Right forelimb (tissue), 1 donor: ENCODE measurements at places on chromosomes 7 and 10.

DNA sequence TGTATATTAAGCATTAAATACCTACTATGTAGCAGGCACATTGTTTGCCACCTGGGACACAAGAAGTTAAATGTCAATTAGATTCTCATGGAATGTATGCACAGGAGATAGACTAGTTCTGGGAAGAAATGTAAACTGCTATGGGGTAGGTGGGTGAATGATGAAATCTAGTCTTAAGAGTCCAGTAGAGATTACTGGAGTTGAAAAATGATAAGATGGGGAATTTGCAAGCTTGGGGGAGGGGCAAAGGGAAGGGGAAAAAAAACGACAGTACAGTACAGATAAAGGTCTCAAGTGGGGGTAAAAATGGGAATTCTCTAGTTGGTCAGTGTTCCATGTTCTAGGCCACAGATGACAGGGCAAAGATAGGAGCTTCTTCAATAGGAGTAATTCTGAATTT is 94.4 kb downstream of the ATE1 start:
- no peak for DNase-seq

GRCh38 chr7:74355091-74355490 is 65.9 kb downstream of the CLIP2 start:
- no peak for DNase-seq

DNA sequence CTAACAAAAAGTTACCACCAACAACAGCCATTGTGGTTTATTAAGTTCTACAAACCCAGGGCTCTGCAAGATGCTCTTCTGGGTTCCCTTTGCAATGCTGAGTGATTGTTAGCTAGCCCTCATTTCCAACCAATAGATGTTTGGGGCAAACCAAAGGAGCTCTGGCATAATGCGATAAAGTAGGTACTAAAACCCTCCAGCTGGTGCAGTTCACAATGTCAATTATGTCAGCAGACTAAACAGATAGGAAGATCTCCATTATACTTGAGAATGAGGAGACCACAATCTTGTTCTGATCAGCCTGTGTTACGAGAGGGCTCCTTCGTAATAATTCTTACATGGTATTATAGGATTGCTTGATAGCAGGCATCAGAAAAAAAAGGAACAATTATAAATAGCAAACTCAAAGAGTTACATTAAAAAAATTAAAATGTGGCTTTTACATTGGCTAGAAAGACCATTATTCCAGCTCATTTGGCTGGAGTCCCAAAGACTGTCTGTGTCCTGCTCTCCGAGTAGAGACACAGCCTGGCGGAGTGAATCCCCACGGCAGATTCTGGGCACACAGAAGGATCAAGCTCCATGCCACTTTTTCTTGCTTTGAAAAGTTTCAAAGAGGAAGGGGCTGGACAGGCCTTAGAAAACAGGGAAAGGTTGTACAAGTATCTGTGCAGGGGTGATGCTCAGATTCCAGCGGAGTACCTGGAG is 93.8 kb downstream of the ZRANB1 start:
- DNase-seq = no peak

GRCh38 chr10:1365540-1366321 is 309.5 kb downstream of the WDR37 start:
- no peak for DNase-seq

DNA sequence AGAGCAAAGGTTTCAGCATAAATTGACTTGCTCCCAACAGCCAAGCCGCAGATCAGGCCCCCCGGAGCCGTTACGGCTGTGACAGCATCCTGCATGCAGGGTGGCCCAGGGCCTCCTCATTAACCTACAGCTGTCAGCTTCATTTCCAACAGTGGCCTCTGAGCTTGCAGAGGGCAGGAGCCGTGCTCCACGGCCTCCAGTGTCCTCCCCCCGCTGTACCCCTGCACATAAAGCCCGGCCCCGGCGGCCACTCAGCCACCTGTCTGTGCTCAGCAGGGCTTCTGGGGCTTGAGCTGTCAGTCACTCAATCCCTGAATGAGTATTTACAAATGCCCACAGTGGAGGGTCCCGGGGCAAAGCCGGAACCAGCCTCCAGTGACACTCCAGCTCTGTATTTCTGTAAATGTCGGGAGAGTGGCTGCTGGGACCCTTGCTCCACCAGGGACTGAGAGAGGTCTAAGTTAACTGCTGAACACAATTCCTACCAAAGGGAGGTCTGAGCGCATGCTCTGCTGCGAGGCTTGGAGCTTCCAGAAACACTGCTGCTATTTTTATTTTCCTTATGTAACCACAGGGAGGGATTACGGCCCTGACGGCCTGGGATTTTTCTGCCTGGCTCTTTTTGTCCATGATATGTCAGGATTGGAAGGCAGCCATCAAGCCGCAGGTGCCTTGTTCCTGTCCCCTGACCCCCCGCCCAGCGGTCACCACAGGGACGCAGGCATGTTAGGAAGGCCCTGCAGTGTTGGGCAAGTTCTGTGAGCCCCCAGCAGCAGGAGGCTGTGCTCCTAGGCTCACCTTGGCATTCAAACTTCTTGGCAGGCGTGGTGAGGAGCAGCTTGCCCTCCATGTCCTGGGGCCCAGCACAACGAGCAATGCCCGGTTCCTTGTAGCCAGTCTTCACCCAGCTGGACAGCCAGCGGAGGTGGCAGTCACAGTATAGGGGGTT is 165.0 kb downstream of the SLIT1 start:
- DNase-seq = no peak

GRCh38 chr7:155265961-155266360 is 31.7 kb upstream of the INSIG1 start:
- DNase-seq = no peak

- no peak for DNase-seq
Measured at GRCh38 chr10:33133557-33133956, 175.5 kb upstream of the ITGB1 start.

GRCh38 chr10:77398986-77399755 is 238.4 kb downstream of the KCNMA1 start:
- DNase-seq = no peak

GRCh38 chr7:27641581-27642230 is 21.0 kb downstream of the HIBADH start:
- no peak for DNase-seq

- DNase-seq = no peak
Measured at GRCh38 chr10:76119036-76119435, 687.6 kb downstream of the LRMDA start.

DNA sequence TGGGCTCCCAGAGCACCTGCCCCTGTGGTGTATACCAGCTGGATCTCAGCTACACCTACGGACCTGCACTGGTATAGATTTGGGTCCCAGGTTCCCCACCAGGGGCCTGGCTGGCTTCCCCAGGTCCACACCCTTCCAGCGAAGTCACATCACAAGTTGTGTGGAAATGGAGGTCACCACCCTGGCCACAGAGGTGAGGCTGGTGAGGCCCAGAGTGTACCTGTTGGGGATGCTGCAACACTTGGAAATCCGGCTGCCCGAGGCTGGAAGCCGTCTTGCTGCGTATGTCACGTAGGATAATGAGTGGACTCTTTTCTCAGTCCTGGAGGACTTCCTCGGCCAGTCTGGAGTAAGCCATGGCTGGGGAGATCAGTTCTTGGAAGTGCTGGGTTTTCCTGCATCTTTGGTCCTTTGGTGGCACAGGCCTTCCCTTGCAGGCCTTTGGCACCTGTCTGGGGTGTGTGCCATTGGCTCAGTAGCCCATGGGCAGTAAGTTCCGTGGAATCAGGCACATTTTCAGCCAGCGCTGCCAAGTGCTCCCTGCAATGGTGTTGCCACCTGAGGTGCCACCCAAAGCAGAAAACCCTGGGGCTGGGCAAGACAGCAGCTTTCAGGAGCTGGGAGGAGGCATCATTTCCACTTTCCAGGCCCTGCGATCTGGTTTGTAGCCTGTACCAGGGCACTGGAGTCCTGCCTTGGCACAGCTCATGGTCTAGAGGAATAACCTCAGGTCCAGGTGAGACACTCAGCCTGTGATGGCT is 97.9 kb downstream of the LHPP start:
- DNase-seq = no peak

- DNase-seq = no peak
Measured at GRCh38 chr7:84675633-84676034, 481.0 kb upstream of the SEMA3A start.

DNA sequence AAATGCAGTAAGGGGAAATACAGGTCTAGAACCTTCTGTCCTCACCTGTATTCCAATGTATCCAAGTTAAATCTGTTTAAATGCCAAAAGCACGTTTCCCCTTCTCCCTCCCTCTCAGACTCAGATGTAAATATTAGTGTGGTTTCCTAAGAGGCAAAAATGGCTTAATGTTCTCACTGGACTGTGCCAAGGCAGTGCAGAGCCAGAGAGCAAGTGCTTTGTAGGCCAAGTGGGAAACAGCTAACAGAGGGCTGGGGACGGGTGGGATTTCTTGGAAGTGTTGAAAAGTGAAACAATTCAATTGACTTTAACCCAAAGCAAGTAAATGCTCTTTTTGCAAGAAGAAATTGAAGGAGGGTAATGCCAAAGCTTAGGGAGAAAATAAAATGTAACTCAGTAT is 103.1 kb downstream of the GSAP start:
- DNase-seq = no peak

GRCh38 chr10:49301302-49301701 is 2.3 kb downstream of the C10orf71 start:
- DNase-seq = no peak

DNA sequence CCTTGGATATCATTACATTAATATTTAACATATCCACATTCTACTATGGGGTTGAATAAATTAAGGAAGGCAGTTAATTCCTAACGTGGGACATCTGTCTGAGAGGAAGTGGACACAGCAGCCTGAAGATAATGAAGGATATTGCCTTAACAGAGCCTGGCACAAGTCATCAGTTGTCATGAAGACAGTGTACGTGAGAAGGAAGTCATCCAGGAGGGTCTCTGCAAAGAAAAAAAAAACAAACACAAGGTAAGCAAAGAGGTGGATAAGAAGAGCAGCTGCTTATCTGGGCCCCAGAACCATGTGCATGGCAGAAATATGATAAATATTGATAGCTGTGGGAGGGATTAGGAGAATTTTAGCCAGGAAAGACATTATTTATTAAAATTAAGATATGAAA is 190.0 kb downstream of the RAPGEF5 start:
- DNase-seq = no peak
